Activated CD8-positive, alpha-beta memory T cell treated with anti-CD3 and anti-CD28 coated beads for 24 hours (primary cell): ENCODE measurements at places on chromosomes 16 and 17.

DNA sequence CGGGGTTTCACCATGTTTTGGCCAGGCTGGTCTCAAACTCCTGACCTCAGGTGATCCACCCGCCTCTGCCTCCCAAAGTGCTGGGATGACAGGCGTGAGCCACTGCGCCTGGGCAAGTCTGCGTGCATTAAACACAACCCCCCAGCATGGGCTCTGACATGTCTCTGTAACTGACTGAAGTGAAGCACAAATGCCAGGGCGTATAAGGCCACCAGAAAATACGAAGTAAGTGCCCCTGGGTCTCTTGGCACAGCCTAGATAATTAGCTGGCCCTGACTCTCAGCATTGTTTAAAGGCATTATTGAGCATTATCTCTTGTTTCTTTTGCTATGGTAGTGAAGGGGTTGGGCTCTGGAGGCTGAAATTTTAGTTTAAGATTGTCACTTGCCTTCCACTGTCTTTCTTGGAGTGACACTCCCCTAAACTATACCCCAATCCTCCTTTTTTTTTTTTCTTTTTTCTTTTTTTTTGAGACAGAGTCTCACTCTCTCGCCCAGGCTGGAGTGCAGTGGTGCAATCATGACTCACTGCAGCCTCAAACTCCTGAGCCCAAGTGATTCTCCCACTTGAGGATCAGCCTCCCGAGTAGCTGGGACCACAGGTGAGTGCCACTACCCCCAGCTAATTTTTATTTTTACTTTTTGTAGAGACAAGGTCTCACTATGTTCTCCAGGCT, 8.2 kb upstream of the SEC14L1 start:
- DNase-seq = no peak

GRCh38 chr17:194828-195602, 13.6 kb upstream of the DOC2B start:
- DNase-seq = no peak

DNA sequence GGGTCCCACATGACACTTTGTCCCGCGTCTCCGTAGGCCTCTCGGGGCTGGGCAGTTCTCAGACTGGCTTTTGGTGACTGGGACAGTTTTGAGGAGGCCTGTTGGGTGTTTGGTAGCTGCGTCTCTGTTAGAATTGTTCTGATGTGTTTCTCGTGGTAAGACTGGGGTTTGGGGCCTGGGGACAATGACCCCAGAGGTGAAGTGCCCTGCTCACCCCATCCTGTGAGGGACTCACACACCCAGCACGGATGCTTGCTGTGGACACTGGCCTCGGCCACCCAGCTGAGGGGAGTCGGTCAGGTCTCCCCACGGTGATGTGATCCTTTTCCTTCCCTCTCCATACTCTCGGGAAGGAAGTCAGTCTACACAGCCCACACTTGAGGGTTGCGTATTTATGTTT, 50.3 kb downstream of the METRNL start:
- DNase-seq = no peak

- DNase-seq = no peak
These were observed 2.3 kb upstream of the P2RX1 start for GRCh38 chr17:3918372-3919122.

DNA sequence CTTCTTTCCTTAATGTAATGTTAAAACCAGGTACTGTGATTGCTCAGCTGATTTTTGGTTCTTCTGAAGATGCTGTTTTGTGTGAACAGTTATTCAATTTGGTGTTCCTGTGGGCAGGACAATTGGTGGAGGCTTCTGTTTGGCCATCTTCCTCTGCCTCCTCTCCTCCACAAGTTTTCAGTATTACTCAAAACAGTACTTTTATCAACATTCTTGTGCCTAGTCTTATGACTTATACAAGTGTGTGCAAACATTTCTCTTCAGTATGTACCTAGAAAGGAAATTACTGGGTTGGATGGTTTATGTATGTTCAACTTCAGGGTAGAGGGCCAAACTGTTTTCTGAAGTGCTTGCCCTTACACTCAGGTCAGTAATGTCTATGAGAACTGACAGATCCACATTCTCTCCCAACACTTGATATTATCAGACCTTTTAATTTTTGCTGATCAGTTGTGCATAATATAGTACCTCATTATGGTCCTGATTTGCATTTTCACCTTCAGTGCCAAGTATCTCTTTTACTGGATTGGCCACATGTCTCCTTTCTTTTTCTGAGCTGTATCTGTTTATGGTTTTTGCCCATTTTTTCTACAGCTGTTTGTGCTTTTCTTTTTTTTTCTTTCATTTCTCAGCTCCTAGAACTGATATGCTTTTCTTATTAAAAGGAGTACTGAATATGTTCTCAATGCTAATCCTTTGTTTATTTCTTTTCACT, 50.9 kb downstream of the ERCC4 start:
- no peak for DNase-seq
